ENCODE measurements at places on chromosomes 4 and X. TPM values are rescaled to one million over a fixed set of nuclear protein-coding genes. Genes with fewer than 3 reads are reported as not detected.

LCORL gene
- 11.0 TPM for total RNA-seq

ADGRG2 gene
- total RNA-seq = not detected

OPHN1 gene
- total RNA-seq = 5.5 TPM

BST1 gene
- 35.6 TPM for total RNA-seq

TRIM75 gene
- not detected for total RNA-seq

TCP11X2 gene
- not detected for total RNA-seq

EREG gene
- total RNA-seq = under 0.01 TPM

LARP7 gene
- 13.7 TPM for total RNA-seq

SAT1 gene
- 283 TPM for total RNA-seq

PRDM8 gene
- 2.1 TPM for total RNA-seq

PTTG2 gene
- not detected for total RNA-seq

CFP gene
- total RNA-seq = 0.13 TPM

NHS gene
- total RNA-seq = 0.13 TPM

CT45A5 gene
- total RNA-seq = not detected

CCDC120 gene
- 1.6 TPM for total RNA-seq

PAGE5 gene
- total RNA-seq = not detected

PDK3 gene
- 3.0 TPM for total RNA-seq

YY2 gene
- total RNA-seq = 0.90 TPM

RTL3 gene
- total RNA-seq = not detected

CSAG1 gene
- not detected for total RNA-seq

EXOSC9 gene
- total RNA-seq = 26.4 TPM

MAB21L2 gene
- total RNA-seq = 0.13 TPM

RAP2C gene
- total RNA-seq = 10.9 TPM

BCOR gene
- total RNA-seq = 13.7 TPM

GAGE12H gene
- not detected for total RNA-seq

IL21 gene
- not detected for total RNA-seq

TMPRSS11F gene
- not detected for total RNA-seq

IGFBP7 gene
- 1,706 TPM for total RNA-seq

F9 gene
- total RNA-seq = not detected

YIPF7 gene
- total RNA-seq = not detected

COL4A5 gene
- total RNA-seq = 34.9 TPM

GLUD2 gene
- 0.63 TPM for total RNA-seq

IGSF1 gene
- 0.25 TPM for total RNA-seq

ADH1A gene
- total RNA-seq = not detected

CYSLTR1 gene
- total RNA-seq = under 0.01 TPM

FAM241A gene
- 9.0 TPM for total RNA-seq

ZNF711 gene
- total RNA-seq = 3.5 TPM

EXOC1L gene
- total RNA-seq = not detected

NCAPG gene
- total RNA-seq = 8.9 TPM

KLHL34 gene
- not detected for total RNA-seq

TDO2 gene
- not detected for total RNA-seq

FAM13A gene
- total RNA-seq = 0.26 TPM

CENPVL1 gene
- not detected for total RNA-seq

SLC10A4 gene
- 0.13 TPM for total RNA-seq

ERAS gene
- total RNA-seq = not detected

PCDH18 gene
- 0.38 TPM for total RNA-seq

FOXO4 gene
- total RNA-seq = 5.9 TPM

ATP2B3 gene
- total RNA-seq = not detected

CNOT6L gene
- 32.1 TPM for total RNA-seq

GPRIN3 gene
- 1.0 TPM for total RNA-seq

IL9R gene
- total RNA-seq = under 0.01 TPM

AADAT gene
- total RNA-seq = 0.51 TPM

PHKA1 gene
- 6.4 TPM for total RNA-seq

HELT gene
- total RNA-seq = not detected

SFRP2 gene
- total RNA-seq = not detected

CDKL2 gene
- total RNA-seq = 0.13 TPM

SGCB gene
- 9.4 TPM for total RNA-seq

Data from dermis microvascular lymphatic vessel endothelial cell (primary cell).